Thoracic aorta (tissue), 2 donors: ENCODE measurements at places on chromosomes 7 and 10.

GRCh38 chr7:155383756-155384491 is 74.0 kb upstream of the EN2 start:
- DNase-seq = no peak

DNA sequence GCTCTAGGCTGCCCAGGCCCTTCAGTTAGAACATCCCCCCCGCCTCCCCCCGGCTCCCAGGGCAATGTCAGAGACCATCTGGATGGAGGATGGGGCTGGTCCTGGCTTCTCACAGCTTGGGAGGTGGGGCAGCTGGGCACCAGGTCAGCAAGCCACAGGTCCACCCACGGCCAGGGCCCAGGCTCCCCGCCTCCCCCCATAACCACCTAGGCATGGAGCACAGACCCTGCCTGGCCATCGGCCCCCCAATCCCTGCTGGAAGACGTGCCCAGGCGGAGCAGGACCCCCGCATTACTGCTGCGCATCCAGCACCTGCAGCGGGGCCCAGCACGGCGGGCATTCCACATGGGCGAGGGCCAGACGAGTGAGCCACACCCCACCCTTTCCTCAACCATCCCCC is 169.6 kb downstream of the ELFN1 start:
- DNase-seq = no peak

GRCh38 chr10:80273523-80274170 is 15.8 kb downstream of the MAT1A start:
- no peak for DNase-seq

- DNase-seq = no peak
Measured at GRCh38 chr7:129332254-129333035, 101.8 kb upstream of the STRIP2 start.

- DNase-seq = no peak
Measured at GRCh38 chr10:101400585-101400984, 46.6 kb downstream of the BTRC start.

GRCh38 chr10:69043931-69044531 is 43.9 kb upstream of the SRGN start:
- DNase-seq = no peak
